Immature natural killer cell (primary cell): ENCODE measurements at places on chromosomes 4 and X.

DNA sequence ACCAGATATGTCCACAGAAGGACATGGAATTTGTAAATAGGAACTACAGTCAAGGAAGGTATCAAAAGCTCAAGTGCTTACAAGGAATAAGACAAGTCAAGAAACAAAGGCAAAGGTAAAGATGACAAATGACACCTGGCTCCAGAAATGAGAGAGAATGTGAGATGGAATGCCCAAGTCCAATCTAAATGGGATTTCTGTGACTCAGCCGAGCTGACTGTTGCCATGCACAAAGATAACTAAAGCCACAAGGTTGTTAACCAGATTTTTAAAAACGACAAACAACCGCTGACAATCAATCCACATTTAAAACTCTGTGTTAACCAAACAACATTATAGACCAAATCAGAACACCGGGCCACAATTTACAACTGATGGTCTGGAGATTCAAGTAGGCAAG is 1.1 kb downstream of the NFXL1 start:
- DNase-seq, result no peak

GRCh38 chrX:34880656-34881055 is 61.9 kb upstream of the FAM47B start:
- DNase-seq, result no peak

- DNase-seq, result no peak
Observed at GRCh38 chr4:73891739-73892405, 22.7 kb downstream of the CXCL1 start.

DNA sequence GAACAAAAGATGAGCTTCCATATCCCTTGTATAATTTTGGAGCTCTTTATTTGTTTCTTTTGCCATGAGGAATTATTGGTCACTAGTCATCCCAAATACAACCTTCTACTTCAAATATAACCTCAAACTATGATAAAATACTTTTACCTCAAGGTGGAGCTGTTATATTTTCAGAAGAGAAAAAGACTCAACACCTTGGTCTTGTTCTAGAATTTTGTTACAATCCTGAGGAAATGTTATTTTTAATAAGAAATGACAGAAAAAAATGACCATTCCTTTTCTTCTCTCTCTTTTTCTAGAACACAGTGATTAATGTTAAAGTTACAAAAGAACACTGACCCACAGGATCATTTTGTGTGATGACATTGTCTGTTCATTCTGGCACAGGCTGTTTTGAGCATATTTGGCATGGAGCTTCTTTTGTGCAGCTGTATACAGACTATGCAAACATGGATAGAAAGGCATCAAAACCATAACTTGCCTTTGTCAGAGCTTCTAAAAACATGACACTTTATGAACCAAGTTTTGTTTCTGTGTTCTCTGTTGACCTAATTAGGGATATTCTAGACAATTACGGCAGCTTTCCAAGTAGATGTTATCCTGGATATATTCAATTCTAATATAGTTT is 159.6 kb upstream of the CTSO start:
- DNase-seq, result no peak

DNA sequence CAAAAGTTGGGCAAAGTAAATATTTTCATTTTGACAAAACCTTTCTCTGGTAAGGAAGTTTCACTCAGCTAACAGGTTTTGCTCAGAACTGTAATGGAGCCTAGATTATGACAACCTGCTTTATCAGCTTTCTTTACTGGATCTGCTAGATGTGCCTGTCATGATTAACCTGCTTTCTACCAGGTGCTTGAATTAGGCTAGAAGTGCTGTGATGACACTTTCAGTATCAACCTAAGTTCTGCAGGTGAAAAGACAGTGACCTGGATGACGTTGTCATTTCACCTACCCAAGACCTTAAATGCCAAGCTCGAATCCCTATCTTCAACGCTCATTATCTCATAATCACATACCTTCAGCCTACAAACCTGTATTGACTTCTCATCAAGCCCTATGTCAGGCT is 1.5 kb upstream of the FAAH2 start:
- DNase-seq, result no peak

- no peak for DNase-seq
Observed at GRCh38 chr4:182140547-182140946, 102.7 kb upstream of the TENM3 start.

DNA sequence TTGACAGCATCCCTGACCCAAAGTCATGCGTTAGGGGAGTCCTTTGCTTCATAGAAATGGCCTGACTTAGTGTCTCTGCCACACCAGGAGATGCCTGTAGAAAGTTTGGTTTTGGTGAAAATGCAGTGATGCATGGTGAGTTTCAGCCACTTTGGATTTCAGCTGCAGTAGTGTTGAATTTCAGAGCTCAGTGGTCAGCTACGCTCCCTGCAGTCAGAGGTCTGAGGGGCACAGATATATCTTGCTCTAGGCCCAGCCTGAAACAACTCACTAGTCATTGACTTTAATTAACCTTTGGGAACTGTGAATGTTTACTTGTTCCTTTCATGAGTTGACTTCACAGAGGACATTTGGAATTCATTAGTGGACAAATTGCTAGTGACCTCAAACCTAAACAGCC is 17.5 kb downstream of the RBMX2 start:
- DNase-seq, result no peak

DNA sequence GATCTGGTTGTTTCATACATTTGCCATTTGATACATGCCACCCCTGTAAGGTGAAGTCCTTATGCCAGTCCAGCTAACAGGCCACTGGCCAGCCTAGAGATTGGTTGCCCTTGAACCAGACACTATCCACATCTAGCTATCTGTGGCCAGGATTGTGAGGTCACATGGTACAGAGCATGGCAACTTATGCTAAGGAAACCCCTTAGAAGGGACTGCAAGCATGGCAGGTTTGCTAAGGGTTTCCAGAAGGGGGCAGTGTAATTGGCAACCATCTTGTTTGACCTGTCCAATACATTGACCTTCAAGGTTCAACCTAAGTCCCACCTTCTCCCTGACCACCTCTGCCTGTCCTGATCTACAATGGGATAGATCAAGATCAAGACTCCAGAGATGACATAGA is 47.5 kb downstream of the SMC1A start:
- DNase-seq, result no peak

DNA sequence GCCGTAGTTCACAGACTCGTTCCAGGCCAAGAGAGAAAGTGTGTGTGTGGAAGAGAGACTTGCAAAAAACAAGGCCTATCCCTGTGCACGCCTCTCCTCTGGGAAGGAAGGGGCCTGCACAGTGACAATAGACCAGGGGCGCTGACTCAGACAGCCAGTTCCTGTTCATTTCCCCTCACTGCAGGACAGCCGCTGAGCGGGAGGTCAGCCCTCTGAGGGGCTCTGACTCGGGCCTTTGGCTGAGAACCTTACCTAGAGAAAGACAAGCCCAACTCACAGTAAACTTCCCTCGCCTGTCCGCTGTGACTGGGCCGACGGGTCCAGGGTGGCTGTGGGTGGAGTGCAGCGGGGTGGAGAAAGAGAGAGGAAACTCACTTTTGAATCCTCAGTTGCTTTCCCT is 52.1 kb downstream of the RTL5 start:
- DNase-seq, result no peak

- DNase-seq, result no peak
Observed at GRCh38 chrX:9462456-9462855, 2.4 kb upstream of the TBL1X start.

GRCh38 chr4:151148261-151148660 is 48.8 kb downstream of the RPS3A start:
- DNase-seq, result no peak

DNA sequence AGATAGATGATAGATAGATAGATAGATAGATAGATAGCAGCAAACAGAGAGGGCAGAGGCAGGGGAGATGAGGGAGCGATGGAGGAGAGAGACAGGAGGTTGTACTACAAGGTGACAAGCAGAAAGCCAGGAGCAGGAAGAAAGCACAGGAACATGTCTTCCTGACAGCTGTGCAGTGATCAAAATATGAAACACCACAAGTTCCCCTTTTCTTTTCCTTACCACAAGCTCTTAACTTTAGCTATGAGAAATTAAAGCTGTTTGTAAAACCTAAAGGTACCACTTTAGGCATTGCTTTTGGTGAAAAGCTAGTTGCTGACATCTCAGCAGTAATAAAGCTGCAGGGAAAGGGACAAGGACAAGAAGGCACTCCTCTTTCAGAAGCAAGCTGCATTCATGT is 9.1 kb upstream of the MAGED4B start:
- DNase-seq, result no peak

- no peak for DNase-seq
Observed at GRCh38 chrX:20729416-20729815, 462.7 kb upstream of the RPS6KA3 start.

- no peak for DNase-seq
Observed at GRCh38 chrX:96764864-96765263, 80.2 kb downstream of the DIAPH2 start.

DNA sequence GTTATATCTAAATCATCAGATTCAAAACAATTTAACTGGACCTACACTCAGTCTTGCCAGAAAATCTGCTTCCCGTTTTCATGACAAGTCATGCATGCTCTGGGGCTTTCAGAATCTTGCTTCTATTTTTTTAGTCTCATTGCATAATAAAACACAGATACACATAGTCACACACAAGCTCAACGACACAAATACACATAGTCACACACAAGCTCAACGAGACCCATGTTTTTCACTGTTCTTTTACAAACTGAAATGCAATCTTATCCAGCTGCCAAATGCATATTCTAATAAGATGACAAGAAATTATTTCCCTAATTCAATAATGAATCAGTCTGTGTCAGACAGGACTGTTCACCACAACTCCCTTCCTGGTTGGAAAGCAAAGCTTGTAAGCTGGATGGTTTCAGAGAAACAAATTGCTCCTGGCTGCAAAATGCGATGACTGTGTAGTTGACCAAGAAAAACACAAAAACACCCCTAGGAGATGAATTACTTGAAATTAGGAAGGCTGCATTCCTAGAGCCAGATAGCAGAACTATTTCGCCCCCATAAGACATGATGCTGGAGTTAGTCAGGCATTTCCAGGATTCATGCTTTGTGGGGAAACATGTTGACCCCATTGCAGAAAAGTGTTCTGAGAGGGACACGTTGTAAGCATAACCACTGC is 208.7 kb downstream of the CHIC2 start:
- DNase-seq, result no peak

DNA sequence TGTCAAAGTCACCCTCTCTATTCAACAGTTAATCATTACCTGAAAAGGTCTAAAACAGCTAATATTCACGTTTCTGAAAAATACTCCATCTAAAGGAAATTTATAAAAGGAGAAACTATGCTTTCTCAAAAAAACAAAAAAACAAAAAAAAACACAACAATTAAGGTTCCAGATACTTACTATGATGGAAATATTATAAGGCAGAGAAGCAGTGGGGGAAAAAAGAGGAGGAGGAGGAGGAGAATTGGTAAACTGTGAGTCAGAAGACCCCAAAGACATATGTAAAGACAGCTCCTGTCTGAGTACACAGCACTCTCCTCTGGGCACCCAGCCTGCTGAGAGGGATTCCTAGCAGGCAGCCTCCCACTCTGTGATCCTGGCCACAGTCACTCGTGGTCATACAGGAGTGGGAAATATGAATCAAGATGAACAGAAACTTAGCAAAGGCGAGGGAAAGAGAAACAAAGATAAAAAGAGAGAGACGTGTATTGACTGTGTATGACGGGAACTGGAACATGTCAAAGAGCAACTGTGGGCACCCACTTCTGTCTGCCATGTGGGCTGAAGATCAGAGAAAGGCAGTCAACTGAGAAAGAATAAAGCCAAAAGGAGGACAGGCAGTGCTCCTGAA is 12.5 kb downstream of the KLHL15 start:
- no peak for DNase-seq

GRCh38 chr4:183347566-183347965 is 25.3 kb upstream of the CLDN24 start:
- no peak for DNase-seq

DNA sequence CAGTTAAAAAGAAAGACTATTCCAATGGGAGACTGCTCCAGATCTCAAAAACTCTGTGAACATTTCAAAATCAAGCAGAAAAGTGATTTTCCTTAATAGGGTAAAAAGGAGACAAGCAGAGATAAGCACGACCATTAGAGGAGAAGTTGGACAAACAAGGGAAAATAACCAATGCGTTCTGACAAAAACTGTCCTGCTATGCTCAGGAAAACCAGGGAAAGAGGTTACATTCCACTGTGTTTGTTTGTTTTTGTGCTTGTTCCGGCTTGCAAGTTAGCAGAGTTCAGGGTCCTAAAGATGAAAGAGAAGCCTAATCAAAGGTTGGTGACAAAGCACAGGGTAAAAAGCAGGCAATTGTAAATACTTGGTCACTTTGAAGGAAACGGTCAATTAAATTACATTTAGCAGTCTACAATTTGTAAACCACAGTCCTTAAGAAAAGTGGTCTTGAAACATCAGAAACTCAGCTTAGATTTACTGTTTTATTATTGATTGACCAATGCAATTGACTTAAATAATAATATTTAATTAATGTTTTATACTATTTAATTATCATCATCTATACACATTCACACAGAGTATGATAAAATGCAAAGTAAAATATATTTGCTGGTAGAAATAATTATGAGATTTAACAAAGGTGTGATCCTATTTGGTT is 186.2 kb upstream of the CPXCR1 start:
- no peak for DNase-seq

GRCh38 chrX:13661735-13662288 is 8.9 kb downstream of the TCEANC start:
- DNase-seq, result no peak

DNA sequence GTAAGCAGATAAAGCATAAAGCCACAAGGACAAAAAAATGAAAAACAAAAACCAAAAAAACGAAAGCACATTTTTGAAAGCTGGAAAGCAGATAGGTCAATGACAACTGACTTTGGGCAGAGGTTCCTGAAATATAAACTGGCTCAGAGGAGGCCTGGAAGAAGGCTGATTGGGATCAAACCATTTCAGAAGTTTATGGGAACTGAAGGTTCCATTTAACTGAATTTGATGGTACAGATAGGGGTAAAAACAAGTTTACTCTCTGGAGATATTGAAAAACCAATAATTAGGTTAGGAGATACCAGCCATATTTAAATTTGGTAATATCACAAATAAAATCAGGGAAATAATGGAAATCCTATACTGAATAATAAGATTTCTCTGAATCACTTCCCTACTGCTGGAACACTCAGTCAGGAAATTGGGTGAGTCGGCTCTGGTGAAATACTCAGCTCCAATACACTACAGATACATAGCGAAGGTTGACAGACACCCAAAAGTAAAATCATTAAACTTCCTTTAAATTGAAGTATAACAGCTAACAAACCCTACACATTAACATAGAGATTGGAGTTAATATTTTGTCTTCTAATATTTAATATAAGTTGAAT is 1584.3 kb downstream of the STIM2 start:
- no peak for DNase-seq

DNA sequence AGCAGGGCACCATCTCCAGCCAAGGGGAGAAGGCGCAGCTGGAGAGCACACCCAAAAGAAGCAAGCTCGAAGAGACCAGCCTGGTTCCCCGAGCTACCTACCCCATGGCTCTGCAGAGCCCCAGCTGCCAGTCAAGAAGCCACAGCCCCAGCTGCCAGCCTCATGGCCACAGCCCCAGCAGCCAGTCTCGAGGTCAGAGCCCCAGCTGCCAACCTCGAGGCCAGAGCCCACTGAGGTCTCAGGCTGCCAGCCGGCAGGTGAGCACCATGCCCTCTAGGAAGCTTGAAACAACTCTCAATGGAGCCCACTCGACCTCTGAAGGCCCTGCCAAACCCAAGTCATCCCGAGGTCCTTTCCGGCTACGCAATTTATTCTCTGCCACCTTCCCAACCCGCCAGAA is 27.0 kb upstream of the PRPS1 start:
- no peak for DNase-seq
